ENCODE measurements at places on chromosomes 2 and 18.

DNA sequence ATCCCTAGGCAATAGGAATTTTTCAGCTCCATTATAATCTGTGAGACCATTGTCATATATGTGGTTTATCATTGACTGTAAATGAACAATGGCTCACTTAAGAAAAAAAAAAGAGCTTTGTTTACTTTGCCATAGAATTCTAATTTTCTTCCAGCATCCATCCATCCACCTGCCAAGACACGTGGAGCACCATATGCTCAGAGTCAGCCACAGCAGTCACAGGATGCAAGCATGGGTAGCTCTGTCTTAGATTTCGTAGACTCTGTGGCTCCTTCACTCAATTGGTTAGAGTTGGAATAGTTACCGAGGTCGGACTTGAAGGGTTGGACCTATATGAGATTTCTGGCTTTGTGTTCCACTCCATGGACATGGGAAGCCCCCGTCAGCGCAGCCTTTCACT lies 75.6 kb downstream of the COA5 start:
- peak; percentile 6 for DNase-seq

DNA sequence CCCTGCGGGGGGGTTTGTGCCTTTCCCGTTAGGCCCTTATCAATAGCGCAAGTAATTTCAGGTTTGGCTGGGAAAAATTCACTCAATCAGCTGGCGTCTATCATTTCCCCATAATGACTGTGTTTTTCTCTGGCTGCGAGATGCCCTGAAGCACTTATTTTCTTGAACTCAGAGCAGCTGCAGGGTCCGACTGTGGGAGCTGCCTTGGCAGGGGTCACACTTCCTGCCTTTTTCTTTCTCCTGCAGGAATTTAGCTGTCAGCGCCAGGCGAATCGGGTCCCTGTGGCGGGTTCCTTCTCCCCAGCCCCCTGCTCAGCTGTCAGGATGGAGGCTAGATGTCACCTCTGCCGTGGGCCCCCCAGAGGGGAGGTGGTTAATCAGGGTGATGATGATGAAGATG lies 81.3 kb upstream of the HPCAL1 start:
- no peak for DNase-seq

DNA sequence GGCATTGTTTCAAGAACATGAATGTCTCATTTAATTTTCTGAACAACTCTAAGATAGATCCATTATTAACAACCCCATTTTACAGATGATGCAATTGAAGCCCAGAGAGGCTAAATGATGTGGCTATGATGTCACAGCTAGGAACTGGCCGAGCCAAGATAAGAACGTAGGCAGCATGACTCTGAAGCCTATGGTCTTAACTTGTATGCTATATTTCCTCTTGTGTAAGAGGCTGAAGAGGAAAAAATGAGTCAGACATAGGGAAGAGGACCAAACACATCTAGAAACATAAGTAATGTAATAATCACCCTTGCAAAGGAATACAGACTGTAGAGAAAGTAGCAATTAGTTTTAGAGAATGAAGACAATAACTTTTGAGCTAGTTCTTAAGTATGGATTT lies 416.8 kb downstream of the FIGN start:
- no peak for DNase-seq

DNA sequence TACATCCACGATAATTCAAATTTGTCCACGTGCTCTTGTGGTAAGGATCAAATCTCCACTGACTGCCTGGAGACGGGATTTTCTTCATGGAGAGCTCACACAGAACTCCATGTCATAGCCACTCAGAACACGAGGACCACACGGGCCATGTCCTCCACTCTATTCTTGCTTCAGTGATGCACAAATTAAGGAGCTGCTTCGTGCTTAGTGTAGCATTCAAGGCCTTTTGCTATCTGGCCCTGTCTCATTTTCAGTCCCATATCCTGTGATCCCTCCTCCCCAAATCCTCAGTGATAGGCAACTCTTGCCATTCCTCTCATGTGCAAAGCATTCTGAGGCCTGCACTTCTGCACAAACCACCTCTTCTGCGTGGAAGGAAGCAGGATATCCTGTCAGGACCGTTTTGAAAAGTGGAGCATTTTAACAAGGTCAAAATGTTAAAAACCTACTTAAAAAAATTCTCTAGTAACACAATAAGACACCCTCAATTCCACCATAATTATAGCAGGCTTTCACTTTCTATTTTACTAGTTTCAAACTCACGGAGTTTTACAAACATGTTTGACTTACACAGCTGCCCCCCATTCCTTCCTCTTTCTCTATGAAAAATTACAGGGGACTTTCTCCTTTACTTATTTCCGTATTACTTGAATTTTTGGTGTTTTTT lies 35.2 kb downstream of the ST3GAL5 start:
- no peak for DNase-seq

DNA sequence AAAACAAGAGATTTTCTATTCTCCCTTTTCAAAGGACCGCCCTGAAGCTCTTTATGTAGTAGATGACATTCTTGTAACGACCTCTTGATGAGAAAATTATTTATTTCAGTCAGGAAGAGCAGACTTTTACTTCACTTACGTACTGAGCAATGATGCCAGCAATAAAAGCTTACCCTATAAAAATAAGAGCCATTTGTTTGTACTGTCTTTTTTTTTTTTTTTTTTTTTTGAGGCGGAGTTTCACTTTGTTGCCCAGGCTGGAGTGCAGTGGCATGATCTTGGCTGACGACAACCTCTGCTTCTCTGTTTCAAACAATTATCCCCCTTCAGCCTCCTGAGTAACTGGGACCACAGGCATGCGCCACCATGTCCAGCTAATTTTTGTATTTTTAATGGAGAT lies 39.2 kb downstream of the CRIM1 start:
- DNase-seq: no peak

DNA sequence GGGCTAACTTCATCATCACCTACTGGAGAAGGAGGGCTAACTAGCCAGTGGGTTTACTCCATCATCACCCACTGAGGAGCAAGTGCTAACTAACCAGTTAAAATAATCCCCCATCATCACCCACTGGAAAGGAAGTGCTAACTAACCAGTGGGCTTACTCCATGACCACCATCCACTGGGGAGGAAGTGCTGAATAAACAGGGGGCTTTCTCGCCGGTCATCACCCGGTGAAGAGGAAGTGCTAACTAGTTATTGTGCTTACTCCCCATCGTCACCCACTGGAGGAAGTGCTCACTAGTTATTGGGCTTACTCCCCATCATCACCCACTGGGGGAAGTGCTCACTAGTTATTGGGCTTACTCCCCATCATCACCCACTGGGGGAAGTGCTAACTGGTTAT lies 124.4 kb upstream of the SALL3 start:
- DNase-seq: no peak

DNA sequence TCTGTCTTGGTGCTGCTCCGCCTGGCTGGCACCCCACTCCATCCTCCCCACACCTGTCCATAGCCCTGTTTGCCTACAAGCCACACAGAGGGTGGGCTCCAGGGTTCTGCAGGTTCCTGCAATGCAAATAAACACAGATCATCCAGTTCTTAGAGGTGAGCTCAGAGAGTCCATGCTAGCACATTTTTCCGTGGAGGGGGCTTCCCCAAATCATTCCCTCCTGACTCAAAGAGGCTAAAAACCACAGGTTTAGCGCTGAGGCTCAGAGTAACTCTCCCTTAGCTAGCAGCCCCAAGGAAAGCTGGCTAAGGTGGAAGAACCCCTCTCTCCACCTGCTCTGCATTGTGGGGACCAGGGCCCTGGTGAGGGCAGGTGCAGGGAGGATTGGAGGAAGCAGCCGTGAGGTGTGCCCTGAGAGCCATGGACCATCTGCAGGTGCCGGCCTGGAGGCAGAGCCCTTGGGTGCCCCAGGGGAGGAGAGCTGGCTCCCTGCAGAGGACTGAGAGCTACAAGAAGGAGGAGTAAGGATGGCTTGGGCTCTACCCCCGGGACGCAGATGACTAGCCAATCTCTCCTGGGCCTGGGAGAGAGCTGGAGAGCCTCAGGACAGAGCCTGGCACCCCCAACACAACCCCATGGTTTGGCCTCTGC lies 23.8 kb upstream of the TEX44 start:
- DNase-seq: no peak

- DNase-seq: no peak
These were observed 33.3 kb upstream of the ANKRD62 start for GRCh38 chr18:12060182-12060870.

DNA sequence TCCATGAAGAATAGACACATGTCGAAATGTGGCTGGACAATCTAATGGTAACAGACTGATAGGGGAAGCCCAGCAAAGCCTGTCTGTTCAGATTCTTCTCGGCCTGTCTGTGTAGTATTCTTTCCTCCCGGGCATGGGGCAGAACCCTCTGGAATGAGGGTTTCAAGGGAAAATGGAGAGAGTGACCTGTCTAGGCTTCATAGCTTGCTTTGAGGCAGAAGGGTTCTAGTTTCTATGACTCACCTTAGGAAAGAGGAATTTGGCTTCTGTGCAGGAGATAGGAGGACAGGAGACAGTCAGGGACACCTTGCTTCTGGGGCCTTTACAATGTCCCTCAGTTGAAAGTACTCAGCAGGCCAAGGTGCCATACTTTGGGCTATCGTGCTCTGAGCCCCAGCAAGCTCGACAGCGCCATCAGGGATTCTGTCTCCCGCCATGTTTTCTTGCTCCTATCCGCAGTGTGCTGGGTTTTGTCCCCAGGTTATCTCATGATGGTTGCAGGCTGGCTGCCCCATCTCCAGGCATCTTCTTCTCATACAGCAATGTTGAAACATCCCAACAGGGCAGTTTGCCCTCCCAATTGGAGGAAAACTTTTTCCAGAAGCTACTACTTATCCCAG lies 74.7 kb upstream of the TLK1 start:
- no peak for DNase-seq

DNA sequence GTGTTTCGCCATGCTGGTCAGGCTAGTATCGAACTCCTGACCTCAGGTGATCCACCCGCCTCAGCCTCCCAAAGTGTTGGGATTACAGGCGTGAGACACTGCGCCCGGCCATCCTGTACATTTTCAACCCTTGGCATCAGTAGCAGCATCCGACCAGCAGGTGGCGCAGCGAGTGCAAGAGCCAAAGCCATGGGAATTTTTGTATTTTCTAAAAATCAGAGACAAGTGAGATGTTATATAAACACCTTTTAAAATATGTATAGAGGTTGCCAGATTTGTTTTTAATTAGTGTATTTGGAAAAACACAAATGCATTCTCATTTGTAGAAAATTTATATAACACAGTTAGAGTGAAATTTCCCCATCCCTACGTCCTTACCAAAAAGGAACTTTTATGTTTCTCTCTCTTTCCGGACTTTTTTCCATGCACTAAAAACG lies 36.8 kb downstream of the MOGAT1 start:
- peak; percentile 27 for DNase-seq

- DNase-seq: no peak
These were observed 435 bp downstream of the ZNF532 start for GRCh38 chr18:58865033-58865590.

- no peak for DNase-seq
These were observed 68.5 kb downstream of the CTIF start for GRCh38 chr18:48607056-48607984.

- no peak for DNase-seq
These were observed 237.2 kb downstream of the TSN start for GRCh38 chr2:121992700-121993099.

DNA sequence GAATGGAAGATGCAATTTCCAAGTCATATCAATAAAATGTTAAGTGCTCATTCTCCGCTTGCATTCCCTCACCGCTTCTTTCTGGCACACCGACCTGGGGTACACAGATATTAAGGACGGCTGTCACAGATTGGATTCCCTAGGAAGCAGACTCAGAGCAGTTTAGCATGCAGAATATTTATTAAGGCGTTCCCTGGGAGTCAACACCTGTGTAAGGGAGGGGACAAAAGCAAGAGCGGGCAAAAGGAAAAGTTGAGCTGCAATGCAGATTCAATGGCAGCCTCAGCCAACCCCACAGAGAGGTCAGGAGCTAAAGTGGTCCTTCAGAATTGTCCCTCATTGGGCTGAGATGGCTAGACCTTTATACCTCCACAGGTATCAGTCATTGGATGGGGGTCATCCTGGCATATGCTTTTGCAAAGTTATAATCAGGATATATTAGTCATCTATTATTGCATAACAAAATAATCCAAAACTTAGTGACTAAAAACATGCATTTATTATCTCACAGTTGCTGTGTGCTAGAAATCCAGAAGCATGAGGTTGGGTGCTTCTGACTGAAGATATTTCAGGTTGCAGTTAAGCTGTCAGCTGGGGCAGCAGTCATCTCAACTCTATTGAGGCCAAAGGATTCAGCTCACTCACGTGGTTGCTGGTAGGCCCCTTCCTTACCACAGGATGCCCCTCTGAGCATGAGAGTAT lies 27.0 kb upstream of the INO80D start:
- DNase-seq: no peak

GRCh38 chr2:169673921-169674320 lies 20.3 kb downstream of the CFAP210 start:
- DNase-seq: no peak

DNA sequence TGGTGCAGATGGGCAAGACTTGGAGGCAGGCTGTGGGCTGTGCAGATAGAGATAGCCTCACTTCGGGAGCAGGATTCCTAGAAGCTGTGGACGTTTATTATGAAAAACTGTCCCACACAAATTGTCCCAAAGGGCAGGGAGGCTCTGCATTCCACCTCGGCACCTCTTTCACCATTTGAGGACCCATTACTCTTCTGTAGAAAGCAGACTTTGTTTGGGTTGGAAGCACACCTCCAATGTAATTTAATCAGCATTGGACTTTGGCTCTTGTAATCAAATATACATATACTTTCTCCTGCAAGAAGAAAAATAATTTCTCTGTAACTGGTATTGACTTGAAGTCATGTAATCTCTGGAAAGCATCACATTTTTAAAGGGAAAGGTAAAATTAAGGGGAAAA lies 8.5 kb downstream of the ONECUT2 start:
- no peak for DNase-seq

GRCh38 chr2:222611684-222612083 lies 44.2 kb downstream of the FARSB start:
- DNase-seq: no peak

- DNase-seq: no peak
These were observed 36.9 kb downstream of the ST8SIA3 start for GRCh38 chr18:57389271-57389670.

GRCh38 chr2:157319795-157320194 lies 5.8 kb downstream of the ERMN start:
- no peak for DNase-seq

GRCh38 chr2:144198116-144198515 lies 321.8 kb downstream of the ZEB2 start:
- DNase-seq: no peak
